B cell (primary cell): ENCODE measurements at places on chromosomes 6 and 20.

DNA sequence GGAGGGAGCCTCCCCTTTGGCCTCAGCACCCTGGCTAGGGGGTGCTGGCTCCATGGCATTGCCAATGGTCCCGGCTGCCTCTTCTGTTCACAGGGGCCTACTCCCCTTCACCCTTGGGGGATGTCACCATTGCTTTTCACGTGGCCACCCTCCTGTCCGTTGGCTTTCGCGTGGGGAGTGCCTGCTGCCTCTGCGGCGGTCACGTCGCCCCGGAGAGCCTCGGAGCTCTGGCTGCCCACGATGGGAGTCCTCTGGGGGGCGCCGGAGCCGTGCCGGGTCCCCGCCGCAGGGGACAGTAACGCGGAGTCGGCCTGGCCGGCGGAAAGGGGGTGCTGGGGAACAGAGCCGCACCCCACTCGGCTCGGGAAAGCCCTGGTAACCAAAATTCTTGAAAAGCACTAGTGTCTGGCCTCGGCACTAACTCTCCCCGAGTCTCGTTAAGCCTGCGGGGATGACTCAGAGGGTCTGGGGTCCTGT lies 661 bp upstream of the HEBP2 start:
- DNase-seq, result no peak

- DNase-seq, result no peak
Observed at GRCh38 chr6:148831531-148831930, 84.7 kb downstream of the UST start.

GRCh38 chr20:23069108-23069507 lies 17.0 kb downstream of the CD93 start:
- DNase-seq, result no peak

GRCh38 chr6:156779206-156780094 lies 2.3 kb downstream of the ARID1B start:
- DNase-seq, result peak; percentile 76

DNA sequence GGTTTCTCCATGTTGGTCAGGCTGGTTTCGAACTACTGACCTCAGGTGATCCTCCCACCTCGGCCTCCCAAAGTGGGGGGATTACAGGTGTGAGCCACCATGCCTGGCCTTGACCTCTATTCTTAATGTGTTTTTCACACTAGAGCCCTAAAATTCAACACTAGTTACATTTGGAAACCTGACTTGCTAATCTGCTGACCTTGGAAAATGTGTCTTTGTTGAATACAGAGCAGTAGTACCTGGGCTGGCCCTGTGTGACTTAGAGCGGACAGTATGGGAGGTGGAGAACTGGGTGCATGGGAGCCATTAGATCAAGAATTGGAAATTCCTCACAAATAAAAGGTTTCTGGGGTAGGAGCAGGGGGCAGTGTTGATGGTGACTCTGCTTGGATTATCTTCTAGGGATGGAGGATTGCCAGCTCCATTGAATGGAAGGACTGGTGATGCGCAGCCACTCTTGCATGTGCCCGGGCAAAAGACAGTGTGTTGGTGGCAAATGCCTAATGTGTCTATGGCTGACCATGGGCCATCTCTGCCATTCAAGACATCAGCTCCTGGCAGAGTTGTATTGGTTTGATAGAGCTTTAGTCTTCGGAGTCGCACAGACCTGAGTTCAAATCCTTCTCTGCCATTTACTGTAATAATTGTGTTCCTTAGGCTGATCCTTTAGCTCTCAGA lies 53.4 kb downstream of the RALY start:
- no peak for DNase-seq

DNA sequence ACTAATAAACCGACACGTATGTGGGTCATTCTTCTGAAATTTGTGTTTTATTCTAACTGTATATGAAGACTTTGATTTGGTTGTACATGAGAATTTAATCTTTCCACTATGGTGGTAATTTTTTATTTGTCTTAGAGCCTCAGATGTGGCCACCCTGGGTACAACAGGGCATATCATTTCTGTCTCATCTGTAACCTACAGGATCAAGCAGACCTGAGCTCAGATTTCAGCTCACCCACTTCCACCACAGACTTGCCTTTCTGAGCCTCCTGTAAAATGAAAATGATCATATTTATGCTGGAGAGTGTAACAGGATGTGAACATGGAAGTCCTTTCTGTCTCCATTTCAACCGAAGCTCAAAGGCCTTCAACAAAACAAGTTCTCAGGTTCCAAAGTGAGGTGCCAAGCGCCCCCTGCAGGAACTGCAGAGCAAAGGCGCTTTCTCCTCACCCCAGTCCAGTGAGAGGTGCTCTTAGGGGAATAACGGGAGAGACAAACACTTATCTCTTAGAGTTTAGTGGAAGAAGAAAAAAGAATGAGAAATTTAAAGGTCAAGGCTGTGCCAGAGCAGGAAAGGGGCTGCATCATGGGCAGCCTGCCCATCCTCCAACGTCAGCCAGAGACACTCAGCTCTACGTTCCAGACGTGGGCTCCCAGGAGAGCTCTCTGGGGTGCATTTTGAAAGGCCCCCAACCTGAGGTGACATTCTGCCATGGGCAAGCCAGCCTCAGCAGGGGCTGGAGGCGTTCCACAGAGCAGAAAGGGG lies 23.0 kb upstream of the CD24 start:
- DNase-seq, result peak; percentile 71

DNA sequence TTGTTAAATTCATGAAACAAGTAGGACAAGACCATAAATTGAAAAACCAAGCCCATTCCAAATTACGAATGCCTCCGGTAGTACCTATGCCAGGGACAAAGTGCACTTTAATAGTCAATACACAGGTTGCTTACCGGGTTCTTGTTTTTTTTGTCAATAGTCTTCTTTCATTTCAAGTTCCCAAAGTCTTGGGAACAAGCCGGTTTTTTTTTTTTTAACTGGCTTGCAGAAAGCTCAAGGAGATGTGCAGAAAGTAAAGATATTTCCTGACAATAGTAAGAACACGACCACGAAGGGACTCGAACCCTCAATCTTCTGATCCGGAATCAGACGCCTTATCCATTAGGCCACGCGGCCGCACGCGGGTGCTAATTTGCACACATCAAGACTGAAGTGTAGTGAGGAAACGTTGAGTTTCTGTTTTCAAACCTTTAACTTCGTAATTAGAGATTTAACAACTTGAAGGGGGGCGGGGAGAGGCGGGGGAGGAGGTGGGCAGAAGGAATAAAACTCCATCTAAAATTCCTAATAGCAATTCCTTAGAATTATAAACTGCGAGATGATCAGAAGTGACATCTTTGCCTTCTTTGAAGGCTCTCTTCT lies 181.0 kb downstream of the TRIM27 start:
- no peak for DNase-seq

DNA sequence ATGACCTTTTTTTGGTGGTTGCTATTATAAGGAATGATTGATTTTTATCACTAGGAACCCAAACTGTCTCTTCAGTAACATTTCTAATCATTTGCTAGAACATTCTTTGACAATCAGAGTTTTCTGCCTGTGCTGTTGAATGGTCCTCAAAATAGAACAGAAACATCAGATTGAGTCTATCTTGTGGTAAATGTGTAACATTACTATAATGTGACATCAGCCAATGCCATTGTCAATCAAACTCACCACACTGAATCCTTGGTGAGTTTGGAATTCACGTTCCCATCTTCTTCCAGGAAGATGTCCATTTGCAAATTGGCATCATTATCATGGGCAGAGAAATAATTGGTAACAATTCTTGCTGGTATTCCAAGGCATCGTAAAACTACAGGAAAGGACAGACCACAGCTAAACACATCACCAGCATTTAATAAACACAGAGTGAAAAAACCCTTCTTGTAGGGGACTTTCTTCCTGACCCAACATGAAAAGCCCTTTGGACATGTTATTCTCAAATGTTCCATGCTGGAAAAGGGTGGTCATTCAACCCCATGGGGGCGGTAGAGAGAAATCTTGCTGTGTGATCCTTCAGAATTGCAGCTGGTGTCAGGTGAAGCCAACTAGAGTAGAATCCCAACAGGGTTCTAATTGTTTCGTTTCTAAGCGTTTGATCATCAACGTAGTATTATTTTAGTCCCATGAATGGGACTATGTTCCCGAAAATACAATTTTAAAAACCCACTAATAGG lies 98.5 kb downstream of the F13A1 start:
- peak; percentile 21 for DNase-seq

- no peak for DNase-seq
Observed at GRCh38 chr6:95094751-95095663, 482.3 kb upstream of the MANEA start.

DNA sequence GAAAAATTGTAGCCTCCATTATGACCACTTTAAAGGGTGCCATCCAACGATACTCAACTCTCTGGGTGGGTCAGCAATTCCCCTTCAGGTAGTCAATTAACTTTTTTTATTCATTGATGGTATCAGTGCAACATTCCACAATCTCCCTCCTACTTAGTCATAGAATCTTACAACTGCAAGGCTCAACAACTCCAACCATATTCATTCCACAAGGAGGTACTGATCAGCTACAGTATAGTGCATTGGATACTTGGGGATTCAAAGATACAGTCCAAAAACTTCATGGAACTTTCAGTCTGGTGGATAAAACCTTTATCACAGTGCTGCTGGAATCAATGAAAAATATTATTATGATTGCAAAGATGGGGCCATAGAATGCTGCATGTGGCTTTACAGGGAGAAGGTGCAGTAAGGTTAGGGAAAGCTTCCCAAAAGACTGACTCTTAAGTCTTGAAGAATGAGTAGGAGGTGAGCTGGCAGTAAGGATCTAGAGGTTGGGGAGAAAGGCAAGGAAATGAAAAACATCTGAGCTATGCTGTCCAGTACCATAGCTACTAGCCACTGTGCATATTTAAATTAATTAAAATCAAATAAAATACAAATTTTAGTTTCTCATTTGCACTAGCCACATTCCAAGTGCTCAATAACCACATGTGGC lies 314.7 kb upstream of the PRDM1 start:
- no peak for DNase-seq

DNA sequence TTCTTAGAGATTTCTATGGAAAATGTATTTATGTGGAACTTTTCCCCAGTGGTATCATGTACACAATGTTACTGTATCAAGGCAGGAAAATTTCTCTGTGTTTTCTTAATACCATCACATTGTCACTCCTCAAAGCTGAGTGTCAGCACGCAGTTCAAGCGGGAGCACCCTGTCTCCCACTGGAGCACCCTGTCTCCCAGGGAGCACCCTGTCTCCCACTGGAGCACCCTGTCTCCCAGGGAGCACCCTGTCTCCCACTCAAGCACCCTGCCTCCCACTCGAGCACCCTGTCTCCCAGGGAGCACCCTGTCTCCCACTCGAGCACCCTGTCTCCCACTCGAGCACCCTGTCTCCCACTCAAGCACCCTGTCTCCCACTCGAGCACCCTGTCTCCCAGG lies 51.3 kb downstream of the PSMG4 start:
- no peak for DNase-seq

- DNase-seq, result no peak
Observed at GRCh38 chr6:13528777-13529343, 41.5 kb upstream of the GFOD1 start.

- DNase-seq, result peak; percentile 13
Observed at GRCh38 chr6:66897576-66897975, 1190.5 kb upstream of the EYS start.

- DNase-seq, result peak; percentile 36
Observed at GRCh38 chr6:130913120-130913519, 85.9 kb downstream of the SMLR1 start.

GRCh38 chr20:13996265-13996664 lies 949 bp downstream of the MACROD2 start:
- DNase-seq, result no peak

DNA sequence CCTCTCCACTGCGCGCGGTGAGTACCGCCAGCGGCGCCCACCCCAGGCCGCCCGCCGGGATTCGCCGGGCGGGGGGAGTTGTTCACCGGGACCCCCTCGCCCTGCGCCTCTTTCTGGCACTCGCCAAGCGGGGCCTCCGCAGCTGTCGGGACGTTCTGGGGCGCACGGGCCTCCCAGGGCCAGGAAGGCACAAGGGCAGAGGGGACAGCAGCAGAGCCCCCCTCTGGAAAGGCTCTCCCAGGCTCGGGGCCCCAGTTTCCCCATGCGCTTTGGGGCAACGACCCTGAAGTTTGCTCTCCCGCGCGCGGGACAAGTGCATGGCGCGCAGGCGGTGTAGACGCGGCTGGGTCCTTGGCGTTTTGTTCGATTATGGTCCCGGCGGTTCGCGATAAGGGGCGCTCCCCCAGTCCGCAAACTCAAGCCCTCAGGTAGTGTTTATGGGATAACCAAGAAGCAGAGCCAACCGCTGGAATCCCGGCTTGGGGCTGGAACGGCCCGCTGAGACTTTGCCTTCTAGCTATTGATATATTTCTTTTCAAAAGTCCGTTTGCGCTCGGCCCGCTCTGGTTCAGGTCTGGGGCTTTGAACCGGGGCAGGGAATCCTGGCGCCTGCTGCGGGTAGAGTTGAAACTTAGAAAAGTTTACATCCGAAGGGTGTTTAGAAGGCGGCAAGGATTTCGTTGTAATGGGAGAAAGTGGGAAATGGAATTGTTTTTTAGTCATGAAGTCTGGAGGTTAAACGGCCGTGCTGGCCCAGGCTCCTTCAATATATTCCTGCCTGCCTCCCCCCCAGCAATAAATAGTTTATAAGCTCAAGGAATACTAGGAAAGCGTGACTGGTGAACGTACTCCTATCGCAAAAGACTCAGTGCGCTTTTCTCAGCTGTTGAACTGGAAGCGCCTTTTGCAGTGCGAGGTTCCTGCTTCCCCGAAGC lies 595 bp downstream of the EYA2 start:
- DNase-seq, result no peak

DNA sequence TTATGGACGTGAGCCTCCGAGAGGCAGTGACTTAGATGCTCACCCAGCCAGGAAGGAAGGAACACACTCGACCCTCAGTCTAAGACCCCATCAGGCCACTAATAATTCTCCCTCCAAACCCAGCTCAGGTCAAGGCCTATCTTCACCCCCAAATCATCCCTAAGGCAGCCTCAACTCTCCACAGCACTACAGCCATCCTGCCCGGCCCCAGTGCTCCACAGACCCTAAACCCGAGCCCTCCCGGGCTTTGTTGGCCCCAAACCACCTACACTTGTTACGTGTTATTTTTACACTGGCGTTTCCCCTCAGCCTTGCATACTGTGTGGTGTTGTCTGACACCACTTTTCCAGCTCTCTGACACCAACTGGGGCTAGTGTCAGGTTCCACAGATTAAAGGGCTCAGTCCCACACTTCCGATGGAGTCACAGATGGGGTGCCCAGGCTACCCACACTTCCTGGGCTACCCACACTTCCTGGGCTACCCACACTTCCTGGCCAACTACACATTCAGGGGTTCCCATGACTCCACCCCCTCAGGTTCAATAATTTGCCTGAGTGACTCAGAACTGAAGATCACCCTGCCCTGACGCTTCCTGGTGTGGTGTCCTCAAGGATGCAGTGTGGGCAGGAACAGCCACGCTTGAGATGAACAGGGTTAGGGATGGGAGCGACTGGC lies 25.3 kb downstream of the RBCK1 start:
- peak; percentile 49 for DNase-seq
